ENCODE measurements at places on chromosomes 16 and 17.

DNA sequence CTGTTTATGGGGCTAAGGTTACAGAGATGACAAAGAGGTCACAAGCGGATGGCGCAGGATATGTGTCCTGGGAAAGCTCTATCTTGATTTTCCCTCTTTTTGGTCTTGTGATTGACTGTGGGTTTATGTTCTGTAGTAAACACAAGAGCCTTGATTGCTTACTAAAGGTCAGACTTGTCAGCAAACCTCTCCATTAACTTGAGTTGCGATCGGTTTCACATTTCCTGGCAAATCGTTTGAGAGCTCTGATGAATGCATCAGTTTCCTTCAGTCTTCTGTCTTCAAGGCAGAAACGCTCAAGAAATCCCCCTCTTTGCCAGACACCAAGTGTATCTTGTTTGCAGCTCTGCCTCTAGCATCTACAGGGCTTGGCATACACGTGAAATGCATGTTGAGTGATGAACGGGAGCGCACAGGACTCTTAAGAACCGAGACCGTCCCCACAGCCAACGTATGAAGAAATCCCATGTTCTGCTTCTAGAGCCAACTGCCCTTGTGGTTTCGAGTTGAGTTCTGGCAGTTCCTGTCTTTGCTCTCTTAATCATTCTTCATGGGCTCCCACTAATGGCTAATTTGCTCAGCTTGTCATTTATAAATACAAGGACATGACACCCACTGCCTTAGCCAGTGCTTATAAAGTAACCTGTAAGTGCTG lies 143.3 kb downstream of the PITPNC1 start:
- DNase-seq = no peak

DNA sequence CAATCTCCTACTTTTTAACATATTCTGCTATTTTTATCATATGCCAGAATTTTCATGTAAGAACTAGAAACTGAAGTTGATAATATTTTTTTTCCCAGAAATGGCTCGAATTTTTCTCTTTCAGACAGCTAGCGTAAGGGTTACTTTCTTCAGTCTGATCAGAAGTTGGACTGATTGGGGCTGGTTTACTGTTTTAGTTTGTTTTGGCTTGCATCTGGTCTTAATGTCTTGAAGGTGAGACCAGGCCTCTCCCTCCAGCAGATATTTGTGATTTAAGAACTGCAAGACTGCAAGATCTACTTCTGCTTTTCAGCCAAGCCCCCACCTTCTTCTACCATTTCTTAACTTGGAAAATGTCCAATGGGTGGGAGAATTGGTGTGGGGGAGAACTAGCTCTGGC lies 266.4 kb downstream of the HAPSTR1 start:
- DNase-seq = no peak

- no peak for DNase-seq
These were observed 104.7 kb upstream of the CDH5 start for GRCh38 chr16:66261826-66262225.

- DNase-seq = no peak
These were observed 302.9 kb upstream of the XYLT1 start for GRCh38 chr16:17773698-17774101.

DNA sequence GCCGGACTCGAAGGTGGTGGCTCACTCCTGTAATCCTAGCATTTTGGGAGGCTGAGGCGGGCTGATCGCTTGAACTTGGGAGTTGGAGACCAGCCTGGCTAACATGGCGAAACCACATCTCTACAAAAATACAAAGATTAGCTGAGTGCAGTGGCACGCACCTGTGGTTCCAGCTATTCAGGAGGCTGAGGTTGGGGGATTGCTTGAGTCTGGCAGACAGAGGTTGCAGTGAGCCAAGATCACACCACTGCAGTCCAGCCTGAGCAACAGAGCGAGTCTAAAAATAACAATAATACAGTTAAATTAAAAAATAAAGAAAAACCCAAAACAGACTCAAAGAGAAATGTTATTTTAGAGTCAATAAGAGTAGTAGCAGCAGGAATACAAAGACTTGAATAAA lies 29.7 kb upstream of the ABCA5 start:
- DNase-seq = no peak

GRCh38 chr17:5565808-5566207 lies 18.5 kb downstream of the NLRP1 start:
- no peak for DNase-seq

DNA sequence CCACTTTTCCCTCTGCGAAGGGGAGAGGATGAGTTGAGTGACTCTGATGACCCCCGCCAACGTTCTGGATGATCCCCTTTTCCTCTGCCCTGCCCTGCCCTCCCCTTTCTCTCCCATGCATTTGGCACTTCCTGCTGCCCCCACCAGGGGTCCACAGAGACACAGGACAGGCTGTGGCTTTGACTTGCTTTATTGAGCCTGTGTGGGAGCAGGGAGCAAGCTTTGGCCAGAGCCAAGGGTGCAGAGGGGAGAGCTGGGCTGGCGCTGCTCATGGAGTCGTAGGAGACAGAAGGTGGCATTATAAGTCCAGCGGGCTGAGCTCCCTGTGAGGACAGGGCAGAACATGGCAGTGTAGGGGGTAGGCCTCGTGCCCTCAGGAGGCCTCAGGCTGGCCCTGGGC lies 1.6 kb downstream of the PPY start:
- no peak for DNase-seq

DNA sequence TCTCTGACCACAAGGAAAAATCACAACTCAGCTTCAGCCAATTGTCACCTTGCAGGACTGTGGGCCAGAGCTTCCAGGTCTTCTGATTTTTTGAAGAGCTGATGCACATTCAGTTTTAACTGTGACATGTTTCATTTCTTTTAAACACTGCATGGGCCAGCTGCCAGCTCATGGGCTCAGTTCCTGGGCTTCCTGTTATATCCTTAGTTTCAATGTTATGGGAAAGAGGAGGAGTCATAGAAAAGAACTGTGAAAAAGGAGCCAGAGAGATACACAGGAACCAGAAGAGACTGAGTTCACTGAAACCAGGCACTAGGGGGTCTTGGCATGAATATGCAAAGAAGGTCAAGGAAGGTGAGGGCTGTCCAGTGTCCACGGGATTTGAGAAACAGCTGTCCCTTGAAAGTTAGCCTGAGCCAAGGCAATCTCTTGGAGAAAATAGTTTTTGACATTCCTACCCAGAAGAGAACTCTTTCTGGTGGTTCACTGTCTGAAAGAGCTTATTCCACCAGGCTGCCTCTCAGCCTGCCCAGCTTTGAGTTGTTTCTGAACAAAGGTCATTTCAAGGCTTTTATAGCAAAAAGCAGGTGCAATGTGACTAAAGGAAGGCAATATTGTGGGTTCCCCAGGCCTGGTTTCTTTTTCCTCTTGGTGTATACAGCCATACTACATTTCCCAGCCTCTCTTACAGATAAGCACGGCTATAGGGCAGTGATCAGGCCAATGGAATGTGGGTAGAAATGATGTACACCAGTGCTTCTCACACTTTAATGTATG lies 10.5 kb downstream of the PDILT start:
- no peak for DNase-seq

GRCh38 chr17:45764479-45764878 lies 19.6 kb upstream of the CRHR1 start:
- no peak for DNase-seq

DNA sequence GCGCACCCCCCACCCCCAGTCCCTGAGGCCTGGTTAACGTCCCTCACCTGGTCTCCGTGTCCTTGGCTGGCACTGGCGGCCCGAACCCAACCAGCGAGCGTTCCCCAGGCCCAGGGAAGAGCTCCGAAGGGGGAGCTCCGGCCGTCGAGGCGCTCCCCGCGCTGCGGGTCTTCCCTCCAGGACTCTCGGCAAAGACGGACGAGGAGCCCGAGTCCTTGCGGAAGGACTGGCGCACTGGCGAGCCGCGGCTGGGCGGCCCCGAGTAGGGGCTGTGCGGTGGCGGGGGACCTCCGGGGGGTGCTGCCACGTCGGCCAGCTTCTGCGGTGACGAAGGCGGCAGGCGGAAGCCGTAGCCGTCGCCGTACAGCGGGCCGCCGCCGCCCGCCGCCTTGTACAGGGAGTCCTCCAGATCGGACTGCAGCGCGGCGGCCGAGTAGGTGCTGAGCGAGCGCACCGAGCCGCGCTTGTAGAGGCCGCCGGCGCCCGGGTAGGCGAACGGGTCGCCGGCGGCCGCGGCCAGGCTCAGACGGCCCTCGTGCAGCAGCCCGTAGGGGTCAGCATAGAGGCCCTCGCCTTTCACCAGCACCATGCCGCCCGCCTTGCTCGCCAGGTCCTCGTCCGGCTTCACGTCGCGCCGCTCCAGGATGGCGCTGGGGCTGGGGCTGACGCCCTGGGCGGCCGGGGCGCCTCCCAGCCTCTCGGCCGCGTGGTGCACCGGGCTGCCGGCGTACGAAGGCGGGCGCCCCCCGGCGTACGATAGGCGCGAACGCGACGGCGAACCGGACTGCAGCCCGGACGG lies 44.1 kb downstream of the SRCIN1 start:
- DNase-seq = no peak

DNA sequence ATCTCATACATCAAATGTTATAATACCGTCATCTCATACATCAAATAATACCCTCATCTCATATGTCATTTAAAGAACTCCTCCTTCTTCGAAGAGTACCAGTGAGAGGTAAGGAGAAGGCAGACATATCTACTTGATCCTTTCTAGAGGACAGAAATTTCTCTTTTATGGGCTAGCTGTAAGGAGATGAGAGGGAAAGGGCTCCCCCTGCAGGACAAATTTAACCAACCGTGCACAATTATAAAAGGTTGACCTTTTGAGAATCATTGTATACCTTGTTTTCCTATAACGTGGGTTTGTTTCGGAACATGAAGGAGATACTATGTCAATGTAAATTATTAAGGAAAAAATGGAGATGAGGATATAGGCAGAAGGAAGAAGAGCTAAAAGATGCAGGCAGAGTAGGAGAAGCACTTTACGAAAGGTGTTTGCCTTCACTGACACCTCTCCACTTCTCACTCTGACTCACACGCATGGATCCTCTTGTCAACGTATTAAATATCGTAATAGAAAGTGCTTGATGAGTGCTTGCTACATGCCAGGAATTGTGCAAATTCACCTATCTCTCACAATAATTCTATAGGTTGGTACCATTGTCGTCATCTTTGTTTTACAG lies 465.9 kb upstream of the ERCC4 start:
- no peak for DNase-seq

DNA sequence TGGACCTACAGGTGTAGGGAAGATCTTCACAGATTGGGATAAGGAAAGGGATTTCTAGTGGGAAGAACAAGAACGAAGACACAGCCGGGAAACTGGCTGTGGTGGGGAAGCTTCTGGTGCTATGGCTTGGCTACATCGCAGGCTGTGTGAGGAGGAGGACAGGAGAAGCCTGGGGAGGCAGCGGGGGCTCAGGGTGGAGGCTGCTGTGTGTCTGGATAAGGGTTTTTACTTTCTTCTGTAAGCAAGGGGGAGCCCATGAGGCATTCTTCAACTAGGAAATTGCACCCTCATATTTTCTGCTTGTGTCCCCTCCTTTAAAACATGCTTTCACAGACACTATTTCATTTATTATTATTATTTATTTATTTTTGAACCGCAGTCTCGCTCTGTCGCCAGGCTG lies 2.9 kb upstream of the RHBDF2 start:
- no peak for DNase-seq

DNA sequence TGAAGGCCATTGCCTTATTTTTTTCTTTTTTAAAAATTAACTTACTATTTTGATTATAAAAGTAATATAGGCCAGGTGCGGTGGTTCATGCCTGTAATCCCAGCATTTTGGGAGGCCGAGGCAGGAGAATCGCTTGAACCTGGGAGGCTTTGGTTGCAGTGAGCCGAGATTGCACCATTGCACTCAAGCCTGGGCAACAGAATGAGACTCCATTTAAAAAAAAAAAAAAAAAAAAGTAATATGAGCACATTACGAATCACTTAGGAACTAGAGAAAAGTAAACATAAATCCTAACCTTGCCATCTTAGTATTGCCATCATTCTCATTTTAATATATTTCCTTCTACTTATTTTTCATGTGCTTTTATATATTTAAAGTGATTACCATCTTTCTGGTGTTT lies 12.9 kb upstream of the TACO1 start:
- DNase-seq = no peak

GRCh38 chr17:57678393-57678792 lies 66.7 kb downstream of the CCDC182 start:
- DNase-seq = no peak

DNA sequence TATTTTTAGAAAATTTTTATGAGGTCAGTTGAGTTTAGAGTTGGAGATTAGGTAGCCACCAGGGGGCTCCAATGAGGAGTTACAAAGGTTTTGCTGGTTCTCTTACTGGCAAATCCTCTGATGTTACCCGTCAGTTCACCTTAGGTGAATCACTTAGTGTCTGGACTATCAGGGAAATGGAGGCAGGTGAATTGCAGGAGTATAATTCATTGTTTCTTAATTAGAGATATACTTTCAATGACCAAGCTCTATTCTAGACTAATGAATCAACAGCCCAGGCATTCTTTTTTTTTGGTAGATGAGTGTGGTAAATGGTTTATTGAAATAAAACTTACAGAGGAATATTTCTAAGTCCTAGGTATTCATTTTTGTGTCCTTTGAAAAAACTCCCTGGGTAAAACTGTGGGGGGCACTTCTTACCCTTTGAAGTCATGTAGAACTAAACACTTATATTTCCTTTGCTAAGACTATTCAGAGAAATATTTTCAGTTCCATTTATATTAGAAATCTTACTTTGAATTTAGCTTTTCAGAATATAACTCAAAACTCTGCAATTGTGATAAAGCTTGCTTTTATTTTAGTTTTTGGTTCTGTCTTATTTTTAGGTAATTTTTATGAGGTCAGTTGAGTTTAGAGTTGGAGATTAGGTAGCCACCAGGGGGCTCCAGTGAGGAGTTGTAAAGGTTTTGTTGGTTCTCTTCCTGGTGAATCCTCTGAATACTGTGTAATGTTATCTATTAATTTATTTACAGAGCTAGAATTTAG lies 17.7 kb downstream of the PSMD11 start:
- DNase-seq = peak; percentile 9

GRCh38 chr17:12398441-12399051 lies 267.1 kb upstream of the MYOCD start:
- no peak for DNase-seq

GRCh38 chr17:11506635-11507034 lies 91.6 kb upstream of the DNAH9 start:
- no peak for DNase-seq

DNA sequence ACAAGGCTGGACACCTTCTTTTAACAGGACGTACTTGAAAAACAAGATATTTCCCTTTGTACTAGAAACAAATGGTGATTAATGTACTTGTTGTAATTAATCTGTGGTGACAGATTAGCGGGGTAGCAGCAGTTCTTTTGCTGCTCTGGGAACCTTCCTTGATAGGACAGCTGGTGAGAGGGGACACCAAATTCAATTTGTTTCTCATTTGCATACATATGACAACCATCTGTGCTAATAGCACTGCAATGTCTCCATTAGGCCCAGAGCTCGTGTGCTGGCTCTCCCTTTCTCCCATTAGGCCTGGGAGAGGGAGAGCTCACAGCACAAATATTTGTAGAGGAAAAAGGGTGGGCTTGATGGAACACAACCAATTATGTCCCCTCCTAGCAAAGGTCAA lies 221.0 kb upstream of the HS3ST3A1 start:
- no peak for DNase-seq

- peak; percentile 12 for DNase-seq
These were observed 885 bp upstream of the VASN start for GRCh38 chr16:4370570-4371356.
